Jurkat, Clone E6-1 (cell line): ENCODE measurements at places on chromosomes 4 and X.

DNA sequence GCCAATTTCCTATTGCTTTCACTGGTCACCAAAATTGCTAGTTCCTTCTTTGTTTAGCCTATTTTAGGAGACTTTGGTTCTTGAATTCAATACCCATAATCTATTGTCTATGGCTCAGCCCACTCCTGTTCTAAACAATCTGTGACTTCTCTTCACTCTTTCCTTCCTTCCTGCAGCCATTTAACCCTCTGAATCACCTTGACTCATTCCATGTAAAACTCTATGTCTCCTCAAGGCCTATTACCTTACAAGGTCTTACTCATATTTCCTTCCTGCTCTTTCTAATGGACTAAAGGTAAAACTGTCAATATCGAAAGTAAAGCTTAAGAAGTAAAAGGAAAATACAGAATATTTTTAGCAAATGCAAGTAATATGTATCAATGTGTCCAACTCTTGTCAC is 301.6 kb downstream of the ARHGAP24 start:
- DNase-seq = no peak

GRCh38 chr4:86640469-86640868 is 46.4 kb downstream of the PTPN13 start:
- no peak for DNase-seq

DNA sequence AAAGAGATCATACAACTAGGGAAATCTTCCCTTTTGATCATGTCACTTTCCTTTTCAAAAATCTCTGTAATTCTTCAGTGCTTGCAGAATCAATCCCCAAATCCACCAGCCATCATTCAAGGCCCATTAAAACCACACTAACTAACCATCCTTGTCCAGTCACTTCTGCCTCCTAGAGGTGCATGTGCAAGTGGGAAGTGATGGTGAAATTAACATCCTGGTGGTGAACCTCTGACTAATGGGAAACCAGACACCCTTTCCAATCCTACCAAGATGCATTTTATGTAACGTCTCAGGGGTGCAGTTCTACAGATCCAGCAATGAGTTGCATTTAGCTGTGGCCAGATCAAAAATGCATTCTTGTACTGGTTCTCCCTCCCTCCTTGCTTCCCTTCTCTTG is 341.8 kb downstream of the RAPGEF2 start:
- DNase-seq = no peak

- no peak for DNase-seq
Observed at GRCh38 chrX:37815366-37815765, 32.0 kb downstream of the DYNLT3 start.

- no peak for DNase-seq
Observed at GRCh38 chr4:87035881-87036509, 101.2 kb downstream of the AFF1 start.

GRCh38 chr4:105683038-105683437 is 25.5 kb downstream of the INTS12 start:
- DNase-seq = no peak
